Pulmonary artery endothelial cell (primary cell): ENCODE measurements at places on chromosomes 1 and 21. TPM values are rescaled to one million over a fixed set of nuclear protein-coding genes. Genes with fewer than 3 reads are reported as not detected.

- no peak for DNase-seq
Measured at GRCh38 chr1:8871539-8871935, 6.9 kb downstream of the ENO1 start.

DNA sequence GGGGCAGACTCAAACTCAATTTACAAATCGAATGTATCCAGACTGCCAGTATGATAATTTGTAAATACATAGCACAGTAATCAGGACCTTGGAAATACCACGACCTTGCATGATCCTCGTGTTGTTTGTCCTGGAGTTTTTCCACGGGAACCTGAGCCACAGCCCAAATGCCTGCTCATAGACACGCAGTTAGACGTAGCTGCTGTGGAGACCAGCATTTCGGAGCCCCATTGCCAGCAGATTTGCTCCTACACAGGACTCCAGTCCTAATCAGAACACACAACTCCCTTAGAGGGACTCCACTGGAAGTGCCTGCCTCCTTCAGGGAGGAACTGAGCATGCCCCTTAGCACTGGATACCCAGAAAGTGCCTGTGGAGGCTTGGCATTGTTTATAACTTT is 163.2 kb downstream of the GALNT2 start:
- no peak for DNase-seq

WNT9A gene
- 4.1 and 4.9 TPM in 2 replicates for total RNA-seq

CNR2 gene
- total RNA-seq, result not detected in 2 replicates

AMY1A gene
- not detected in 2 replicates for total RNA-seq
